Stimulated activated CD4-positive, alpha-beta T cell treated with anti-CD3 and anti-CD28 coated beads, Interleukin-15, amount 100 ng/mL, for 1 hour (primary cell): ENCODE measurements at places on chromosomes 12 and 14.

DNA sequence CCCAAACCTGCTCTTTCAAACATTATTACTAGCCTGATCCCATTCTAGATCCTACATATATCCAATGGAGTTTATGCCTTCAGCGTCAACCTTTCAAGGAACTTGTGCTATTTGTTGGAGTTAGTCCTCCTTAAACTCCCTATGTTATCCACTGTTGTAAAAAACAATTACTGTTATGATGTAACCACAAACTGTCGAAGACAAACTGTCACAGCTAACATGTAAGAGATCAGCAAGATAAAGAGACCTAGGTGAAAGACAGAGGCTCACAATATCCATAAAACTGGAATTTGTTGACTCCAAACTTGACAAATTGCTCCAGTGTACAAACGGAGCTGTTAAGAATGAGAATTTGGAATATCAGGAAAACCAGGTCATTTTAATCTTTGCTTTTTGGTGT lies 70.7 kb downstream of the CDK17 start:
- DNase-seq: no peak

- DNase-seq: no peak
Observed at GRCh38 chr12:15982071-15982470, 70.9 kb downstream of the DERA start.

DNA sequence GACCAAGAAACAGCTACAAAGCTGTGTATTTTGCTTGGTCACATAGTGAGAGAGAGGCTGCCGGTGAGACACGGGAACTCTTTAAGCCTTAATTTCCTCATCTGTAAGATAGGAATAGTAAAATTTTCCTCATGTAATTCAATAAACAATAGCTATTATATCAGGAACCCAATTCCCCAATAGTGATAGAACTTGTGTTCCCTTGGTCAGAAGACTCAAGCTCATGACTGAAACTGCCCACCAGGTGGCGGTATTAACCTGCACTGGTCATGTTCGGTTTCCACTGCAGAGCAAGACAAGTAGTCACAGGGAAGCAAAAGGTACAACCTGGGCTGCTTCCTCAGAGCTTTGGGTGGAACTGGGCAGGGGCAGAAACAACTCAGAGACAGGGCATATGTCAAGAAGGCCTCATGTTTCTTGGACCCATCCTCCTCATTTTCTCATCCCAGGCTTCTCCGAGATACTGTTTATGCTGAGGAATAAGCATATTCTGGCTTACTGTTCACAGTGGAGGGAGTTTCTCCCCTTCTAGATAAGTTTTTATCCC lies 4.2 kb upstream of the AJUBA start:
- peak; percentile 77 for DNase-seq

DNA sequence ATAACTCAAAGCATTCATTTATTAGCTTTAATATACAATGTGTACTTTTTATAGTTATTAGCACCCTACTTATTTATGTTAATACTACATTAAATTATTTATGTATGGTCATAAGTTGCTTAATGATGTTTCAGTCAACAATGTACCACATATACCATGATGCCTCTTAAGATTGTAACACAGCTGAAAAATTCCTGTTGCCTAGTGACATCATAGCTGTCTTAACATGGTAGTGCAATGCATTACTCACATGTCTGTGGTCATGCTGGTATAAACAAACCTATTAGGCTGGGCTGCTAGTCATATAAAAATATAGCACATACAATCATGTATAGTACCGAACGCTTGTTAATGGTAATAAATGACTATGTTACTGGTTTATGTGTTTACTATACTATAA lies 120.4 kb downstream of the ANO6 start:
- DNase-seq: no peak

GRCh38 chr12:100845095-100845494 lies 50.5 kb downstream of the ANO4 start:
- no peak for DNase-seq

DNA sequence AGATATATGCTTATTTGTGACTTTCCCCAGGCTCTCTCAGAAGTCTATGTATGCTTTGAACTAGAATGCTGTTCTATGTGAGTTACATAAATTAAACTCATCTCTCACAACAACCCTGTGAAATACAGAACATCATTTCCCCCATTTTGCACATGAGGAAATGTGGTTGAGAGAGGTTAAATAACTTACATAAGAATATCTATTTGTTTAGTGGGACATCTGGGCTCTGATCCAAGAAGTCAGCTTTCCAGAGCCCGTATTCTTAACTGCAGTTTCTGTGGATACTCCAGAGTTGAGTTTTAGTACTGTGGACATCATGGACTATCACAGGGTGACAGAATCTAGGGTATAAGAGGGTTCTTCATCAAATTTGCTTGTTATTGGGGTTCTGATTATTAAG lies 242.5 kb upstream of the ARHGAP5 start:
- no peak for DNase-seq
